ENCODE measurements at places on chromosomes 6 and 20. TPM values are rescaled to one million over a fixed set of nuclear protein-coding genes. Genes with fewer than 3 reads are reported as not detected.

- DNase-seq, result no peak
Observed at GRCh38 chr6:107730683-107731314, 93.3 kb downstream of the SCML4 start.

- DNase-seq, result no peak
Observed at GRCh38 chr6:46964716-46965519, 43.2 kb upstream of the ADGRF5 start.

DNA sequence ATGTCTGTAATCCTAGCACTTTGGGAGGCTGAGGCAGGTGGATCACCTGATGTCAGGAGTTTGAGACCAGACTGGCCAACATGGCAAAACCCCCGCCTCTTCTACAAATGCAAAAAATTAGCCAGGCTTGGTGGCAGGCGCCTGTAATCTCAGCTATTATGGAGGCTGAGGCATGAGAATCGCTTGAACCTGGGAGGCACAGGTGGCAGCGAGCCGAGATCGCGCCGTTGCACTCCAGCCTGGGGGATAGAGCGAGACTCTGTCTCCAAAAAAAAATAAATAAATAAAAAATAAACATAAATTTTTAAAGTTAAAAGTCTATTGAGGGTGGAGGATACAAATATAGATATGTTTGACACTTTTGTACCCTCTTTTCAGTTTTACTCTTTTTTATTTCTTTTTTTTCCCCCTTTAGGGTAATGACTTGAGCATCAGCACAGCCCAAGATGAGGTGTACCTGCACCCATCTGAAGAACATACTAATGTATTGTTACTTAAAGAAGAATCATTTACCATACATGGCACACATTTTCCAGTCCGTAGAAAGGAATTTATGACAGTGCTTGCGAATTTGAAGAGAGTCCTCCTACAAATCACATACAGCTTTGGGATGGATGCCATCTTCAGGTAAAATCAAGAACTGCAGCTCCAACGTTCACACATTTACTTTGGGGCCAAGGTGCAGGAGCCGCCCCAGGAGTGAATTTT lies 368.9 kb downstream of the LAMA2 start:
- peak; percentile 20 for DNase-seq

DNA sequence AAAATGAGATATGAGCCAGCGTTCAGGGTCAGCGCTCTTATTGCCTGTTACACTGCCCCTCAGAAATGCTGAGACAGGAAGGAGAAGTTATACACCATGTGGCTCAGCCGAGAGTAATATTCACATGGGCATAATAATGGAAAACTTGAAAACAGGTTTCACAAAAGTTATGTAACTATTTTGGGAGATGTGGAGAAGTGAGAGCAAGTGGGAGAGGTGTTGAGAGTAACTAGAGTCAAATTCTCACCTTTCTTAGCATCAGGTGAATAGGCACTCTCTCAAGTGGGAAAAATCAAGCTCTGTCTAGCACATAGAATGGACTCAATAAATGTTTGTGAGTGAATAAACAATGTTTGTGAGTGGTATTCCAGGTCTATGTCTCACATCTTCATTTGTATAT lies 94.5 kb downstream of the TBX18 start:
- no peak for DNase-seq

ENPP4 gene
- total RNA-seq, result 3.7 TPM

DNA sequence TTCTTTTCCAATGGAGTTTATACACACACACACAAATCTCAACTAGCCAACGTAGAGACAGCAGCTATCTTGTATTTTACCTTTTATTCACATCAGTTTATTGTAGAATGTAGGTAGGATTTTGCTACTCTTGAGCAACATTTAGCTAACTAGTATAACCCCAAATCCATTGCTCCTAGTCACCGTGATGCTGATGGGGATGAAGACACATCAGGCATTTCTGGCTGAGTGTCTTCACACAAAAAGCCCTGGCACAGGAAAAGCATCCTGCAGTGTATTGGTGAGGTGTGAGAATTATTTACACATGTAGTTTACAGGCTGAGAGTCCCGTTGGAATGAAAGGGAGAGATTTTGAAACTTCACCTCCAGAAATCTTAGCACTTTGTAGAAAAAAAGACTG lies 65.9 kb upstream of the FBXL4 start:
- no peak for DNase-seq

DNA sequence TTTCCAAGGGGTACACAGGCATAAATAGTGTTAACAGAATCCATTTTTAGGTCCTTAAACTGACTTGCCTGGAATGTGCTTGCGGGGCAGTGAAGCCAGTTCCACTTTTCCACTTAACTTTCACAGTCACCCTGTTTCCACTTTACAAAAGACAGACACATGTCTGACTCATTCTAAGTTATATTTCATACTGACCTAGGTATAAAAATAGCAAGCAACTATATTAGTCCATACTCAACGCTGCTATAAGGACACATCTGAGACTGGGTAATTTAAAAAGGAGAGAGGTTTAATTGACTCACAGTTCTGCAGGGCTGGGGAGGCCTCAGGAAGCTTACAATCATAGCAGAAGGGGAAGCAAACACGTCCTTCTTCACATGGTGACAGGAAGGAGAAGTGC lies 88.2 kb downstream of the MTFR2 start:
- no peak for DNase-seq

SUPT3H gene
- 10.5 TPM for total RNA-seq

TMEM244 gene
- total RNA-seq, result not detected

GSTA3 gene
- not detected for total RNA-seq

DNA sequence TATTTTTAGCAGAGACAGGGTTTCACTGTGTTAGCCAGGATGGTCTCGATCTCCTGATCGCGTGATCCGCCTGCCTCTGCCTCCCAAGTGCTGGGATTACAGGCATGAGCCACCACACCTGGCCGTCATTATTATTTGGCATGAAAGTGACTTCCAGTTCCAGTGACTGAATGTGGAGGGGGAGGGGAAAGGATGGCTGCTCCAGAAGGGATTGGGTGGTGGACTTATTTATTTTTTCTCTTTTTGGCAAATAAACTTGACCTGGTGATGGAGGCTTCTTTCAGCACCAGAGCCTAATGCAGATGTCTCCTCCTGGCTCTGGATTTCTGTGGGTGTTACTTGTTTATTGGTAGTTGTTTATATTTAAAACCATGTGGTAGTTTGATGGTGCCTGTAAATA lies 16.9 kb upstream of the SLC22A23 start:
- DNase-seq, result no peak

DNA sequence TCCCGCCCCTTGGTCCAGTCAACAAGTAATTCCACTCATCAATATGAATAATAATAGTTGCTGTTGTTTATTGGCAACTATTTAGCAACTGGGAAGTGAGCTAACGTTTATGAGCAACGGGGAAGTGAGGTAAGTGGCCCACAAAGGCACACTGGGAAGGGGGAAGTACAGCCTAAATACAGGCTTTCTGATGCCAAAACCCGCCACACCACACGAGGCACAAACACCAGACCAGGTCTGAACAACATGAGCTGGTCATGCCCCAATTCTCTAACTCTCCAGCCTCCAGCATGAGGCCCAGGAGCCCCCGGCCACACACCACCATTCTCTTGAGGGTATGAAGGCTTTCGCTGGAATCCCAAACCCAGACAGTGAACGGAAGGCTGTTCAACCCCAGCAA lies 50.8 kb downstream of the PREX1 start:
- DNase-seq, result no peak

DNA sequence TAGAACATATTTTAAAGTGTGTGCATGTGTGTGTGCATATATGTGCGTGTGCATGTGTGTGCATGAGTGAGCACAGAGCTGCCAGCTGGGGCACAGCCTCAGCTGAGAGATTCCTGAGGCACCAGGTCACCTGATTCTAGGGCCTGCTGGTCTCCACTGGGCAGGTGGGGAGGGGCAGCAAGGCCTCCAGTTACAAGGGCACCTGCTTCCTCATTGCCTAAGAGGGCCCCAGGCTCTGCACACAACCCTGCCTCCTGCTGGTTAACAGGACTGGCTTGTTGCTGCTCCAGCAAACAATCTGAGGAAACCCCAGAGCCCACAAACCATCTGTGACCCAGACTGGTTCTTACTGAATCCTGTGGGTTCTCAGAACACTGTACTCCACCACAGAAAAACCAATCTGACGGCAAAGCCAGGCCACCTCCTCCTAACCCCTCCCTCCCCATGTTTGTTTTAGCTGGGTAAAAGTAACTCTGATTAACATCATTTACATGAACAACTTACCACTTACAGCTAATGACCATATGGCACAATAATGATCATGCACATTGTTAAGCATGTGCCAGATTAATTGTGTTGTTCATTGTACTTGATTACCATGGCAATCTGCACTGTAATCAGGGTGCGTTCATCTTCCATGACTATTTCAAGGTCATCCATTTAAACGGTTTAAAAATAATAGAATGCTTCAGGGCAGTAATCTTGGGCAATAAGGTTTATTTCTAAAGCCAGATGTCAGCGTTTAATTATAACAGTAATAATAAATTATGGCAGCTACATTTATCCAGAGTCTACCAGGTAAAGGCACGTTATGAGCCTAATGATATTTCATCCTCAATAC lies 23.1 kb upstream of the UBE2J1 start:
- DNase-seq, result peak; percentile 45

GRCh38 chr6:112232845-112233256 lies 21.5 kb downstream of the LAMA4 start:
- DNase-seq, result no peak

DNA sequence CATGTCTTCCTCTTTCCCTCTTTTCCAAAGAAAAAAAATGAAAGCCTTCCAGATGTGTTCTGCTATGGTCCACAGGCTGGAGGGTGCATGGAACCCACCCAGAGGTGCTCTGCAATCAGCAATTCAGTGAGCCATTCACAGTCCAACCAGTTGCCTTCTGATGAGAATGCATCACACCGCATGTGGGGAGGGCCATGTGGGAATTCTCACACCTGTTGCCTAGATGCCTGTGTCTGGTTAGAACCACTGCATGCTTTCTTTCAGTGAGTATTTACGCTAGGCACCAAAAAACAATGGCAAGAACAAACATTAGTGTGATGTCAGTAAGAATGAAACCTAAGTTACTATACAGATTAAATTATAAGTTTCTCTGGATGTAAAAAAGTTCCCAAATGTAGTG lies 311.6 kb upstream of the CDYL start:
- no peak for DNase-seq
